ENCODE measurements at places on chromosomes 2 and 18.

- no peak for DNase-seq
Measured at GRCh38 chr2:230694241-230694640, 18.4 kb upstream of the CAB39 start.

DNA sequence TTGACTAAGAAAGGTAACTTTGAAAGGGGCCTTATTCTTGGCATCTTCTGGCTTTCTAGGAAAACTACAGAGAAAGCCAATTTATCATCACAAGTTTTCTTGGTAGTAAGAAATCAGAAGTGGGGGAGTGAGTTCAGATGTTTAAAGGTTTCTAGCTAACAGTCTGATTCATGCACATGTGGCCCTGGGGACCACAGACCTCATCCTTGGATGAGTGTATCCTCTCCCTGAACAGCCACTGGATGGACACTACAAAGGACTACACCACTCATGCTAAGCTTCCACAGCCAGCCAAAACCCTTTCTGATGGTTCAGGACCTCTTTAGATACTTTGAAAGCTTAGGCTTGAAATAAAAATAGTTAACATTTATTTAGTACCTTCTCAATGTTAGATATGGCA lies 218.3 kb upstream of the STK17B start:
- DNase-seq = no peak

- DNase-seq = no peak
Measured at GRCh38 chr2:190627448-190628412, 21.2 kb upstream of the NAB1 start.

GRCh38 chr18:9751371-9752031 lies 43.4 kb downstream of the RAB31 start:
- DNase-seq = no peak

GRCh38 chr2:96870626-96871255 lies 861 bp upstream of the SEMA4C start:
- DNase-seq = no peak

DNA sequence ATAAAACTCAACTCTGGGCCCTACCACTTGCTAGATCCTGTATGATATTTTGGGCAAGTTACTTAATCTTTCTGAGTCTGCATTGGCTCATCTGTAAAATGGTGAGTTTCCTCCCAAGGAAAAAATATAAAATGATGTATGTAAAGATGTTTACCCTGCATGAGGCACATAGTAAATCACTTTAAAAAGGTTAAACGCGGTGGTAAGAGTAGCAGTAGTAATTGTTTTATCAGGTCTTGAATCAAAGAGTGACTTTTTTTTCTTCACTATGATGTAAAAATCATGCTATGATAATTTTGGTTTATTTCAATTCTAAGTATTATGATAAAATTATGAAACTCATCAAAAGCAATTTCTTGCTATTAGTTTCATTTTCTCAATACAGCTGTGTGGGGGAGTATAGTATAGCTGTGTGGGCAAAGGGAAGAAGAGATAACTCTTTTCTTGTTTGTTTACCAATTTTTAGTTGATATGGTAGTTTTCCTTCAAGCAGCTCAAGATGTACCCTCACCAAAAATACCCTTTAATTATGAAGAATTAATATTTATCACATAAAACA lies 10.7 kb downstream of the ARHGAP15 start:
- DNase-seq = no peak

- no peak for DNase-seq
Measured at GRCh38 chr2:31642707-31643106, 62.0 kb upstream of the SRD5A2 start.

DNA sequence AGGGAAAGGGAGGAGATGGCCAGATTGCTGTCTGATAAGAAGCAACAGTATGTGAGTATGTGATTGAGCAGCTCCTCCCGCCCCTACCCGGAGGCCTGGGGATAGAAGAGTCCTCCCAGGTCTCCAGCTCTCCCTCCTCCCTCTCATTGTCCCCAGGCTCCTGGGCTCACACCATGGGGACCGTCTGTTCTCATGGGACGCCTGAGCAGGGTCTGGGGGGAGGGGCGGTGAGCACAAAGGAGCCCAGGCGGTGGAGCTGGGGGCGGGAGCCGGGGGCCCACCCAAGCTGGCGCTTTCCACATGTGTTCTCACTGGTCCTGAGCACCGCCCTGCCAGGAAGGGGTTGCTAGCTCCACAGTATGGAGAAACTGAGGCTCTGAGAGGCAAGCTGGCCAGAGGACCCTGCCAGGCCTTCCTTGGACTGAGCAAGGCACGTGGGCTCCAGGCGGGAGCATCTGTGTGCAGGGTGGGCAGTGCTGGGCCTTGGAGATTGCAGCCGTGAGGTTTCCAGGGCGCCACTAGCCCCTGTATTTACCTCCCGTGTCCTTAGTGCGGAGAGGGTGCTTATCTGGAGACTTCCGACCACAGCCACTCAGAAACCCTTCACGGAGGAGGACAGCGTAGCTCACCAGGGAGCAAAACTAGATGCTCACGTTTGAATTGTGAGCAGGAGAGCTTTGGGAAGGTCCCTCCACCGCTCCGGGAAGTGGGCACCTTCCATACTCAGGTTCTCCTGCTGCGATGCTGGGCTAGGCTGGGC lies 37.4 kb downstream of the PDIA6 start:
- no peak for DNase-seq

GRCh38 chr2:88452980-88453582 lies 588 bp upstream of the FOXI3 start:
- DNase-seq = no peak

DNA sequence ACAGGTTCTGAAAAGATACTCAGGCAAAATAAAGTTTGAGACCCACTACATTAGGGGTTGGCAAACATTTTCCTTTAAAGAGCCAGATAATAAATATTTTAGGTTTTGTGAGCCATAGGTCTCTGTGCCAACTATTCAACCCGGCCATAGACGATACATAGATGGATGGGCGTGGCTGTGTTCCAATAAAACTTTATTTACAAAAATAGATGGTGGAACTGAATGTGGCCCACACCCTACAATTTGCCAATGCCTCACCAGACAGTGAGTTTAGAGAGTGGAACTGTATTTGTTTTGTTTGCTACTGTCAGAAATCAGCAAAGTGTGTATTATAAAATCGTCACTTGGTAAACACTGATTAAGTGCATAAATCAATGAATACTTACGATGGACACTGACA lies 78.0 kb downstream of the ACKR3 start:
- DNase-seq = no peak

GRCh38 chr2:150476286-150476685 lies 11.2 kb downstream of the RND3 start:
- DNase-seq = no peak

- DNase-seq = no peak
Measured at GRCh38 chr2:30765876-30766470, 41.3 kb downstream of the CAPN13 start.

DNA sequence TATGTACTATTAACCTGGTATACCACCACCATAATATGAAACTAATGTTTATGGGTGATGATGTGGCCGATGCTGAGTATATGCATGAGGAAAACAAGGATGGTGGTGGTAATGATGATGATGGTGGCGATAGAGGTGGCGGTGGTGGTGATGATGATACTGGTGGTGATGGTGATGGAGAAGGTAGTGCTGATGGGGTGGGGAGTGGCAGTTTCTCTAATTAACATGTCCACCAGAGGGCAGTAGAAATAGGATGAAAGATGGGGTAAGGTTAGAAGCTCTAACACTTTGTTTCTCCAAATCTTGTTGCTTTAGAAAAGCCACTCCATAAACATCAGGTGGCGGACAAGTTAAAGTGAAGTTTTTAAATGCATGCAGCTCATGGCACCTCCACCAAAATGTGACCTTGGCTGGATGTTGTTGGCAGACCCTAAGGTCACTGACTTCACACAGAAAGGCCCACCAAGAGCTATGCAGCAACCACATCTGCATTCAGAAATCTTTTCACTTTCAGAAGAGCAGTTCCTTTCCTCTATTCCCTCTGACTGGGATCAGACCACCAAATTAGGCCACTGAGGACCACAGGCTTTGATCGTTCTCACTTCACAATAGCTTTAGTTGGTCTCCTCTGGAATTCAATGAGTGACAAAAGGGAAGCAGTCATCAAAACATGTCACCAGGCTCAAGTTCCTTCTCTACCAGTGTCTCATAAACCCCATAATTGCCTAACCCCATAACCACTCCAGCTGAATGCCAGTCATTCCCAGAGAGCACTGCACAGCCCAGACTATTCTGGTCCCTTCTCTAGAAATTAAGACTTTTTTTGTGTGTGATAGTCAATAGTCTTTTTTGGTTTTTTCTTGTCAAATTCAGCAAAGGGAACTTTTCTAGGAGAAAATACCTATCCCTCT lies 7.5 kb upstream of the BCL11A start:
- DNase-seq = no peak

DNA sequence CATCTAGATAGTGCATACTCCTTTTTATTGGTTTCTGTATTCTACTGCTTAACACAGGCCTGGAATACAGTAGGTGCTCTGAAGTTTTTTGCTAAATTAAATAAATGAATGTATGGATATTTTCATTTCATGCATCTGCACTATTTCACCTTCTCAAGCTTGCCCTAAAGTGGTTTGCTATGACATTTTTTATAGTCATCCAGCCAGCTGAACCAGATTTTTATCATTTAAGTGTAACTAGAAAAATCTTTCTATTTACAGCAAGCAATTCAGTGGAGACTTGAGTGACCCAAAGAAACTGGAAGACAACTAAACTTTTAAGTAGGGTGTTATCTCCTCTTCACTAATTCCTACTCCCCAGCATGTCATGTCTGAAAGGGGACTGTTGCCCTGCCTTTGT lies 354.9 kb downstream of the OSR1 start:
- DNase-seq = no peak

DNA sequence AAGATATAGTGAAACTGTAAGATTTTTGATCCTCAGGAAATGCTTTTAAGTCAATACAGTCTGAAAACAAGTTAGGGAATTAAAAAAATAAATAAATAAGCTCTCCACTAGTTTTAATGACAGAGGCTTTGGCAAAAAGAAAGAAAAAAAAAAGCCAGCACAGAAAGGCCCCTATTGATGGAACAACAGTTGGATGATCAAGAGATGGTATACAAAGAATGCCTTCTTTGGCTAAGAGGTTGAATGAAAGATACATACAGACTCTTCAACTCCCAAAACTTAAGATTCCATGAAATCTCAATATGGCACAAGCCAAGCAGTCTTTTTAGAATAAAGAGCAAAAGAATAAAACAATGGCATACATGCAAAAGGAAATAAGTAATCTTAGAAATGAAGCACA lies 64.0 kb upstream of the GALNT5 start:
- DNase-seq = no peak

DNA sequence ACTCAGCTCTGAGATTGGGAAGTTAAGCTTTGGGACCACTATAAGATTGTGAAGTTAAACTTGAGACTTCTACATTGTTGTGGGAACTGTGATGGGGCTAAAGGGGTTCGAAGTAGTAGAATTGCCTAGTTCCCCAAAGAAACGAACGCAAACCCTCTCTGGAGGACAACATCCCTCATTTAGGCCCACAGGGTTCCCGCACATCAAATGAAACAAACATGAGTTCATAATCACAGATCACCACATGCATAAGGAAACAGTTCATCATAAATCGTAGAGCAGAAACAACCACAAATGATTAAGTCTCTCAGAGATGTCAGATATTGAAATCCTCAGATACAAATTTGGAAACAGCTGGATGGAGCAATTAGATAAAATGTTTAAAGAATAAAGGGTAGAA lies 55.9 kb upstream of the HPCAL1 start:
- DNase-seq = no peak

DNA sequence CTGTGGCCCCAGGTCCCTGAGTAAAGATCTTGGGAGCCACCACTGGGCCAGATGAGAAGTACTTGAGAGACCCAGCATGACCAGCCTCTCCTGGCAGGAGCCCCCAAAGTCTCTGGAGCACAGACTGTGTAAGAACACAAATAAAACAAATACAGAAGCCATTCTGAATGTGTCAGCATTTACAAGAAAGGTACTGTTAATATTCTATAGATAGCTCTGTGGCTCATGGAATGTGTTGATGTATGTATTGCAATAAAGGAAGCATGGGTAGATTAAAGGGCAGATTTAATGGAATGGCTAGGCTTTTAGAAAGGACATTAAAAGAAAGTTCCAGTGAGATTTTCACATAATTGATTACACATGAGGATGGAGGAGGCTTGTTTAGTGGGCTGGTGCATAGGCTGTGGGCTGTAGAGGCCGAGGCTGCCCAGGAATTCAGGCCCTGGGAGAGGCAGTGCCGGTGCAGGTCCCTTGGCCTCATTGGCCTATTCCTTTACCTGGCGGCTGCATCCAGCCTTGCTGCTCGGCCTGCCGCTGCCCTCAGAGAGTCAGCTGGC lies 127.7 kb upstream of the DLX2 start:
- DNase-seq = no peak

DNA sequence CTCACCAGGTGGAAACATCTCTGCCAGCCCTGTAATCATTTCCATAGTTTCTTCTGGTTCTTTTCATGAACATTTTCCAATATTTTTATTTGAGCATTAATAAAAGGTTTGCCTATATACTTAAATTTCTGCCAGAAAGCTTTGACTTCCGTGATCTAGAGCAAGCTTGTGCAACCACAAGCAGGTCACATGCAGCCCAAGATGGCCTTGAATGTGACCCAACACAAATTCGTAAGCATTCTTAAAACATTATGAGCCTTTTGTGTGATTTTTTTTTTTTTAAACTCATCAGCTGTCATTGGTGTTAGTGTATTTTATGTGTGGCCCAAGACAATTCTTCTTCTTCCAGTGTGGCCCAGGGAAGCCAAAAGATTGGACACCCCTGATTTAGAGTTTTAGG lies 51.6 kb downstream of the NEDD4L start:
- no peak for DNase-seq

DNA sequence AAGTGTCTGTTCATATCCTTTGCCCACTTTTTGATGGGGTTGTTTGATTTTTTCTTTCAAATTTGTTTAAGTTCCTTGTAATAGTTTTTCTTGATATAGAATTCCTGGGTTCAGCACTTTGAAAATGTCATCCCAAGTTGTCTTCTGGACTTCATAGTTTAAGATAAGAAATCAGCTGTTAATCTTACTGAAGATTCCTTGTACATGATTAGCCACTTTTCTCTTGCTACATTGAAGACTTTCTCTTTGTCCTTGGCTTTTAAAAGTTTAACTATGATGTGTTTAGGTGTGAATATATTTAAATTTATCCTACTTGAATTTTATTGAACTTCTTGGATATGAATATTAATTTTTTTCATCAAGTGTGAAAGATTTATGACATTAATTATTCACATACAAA lies 387.2 kb upstream of the CWC22 start:
- DNase-seq = no peak

DNA sequence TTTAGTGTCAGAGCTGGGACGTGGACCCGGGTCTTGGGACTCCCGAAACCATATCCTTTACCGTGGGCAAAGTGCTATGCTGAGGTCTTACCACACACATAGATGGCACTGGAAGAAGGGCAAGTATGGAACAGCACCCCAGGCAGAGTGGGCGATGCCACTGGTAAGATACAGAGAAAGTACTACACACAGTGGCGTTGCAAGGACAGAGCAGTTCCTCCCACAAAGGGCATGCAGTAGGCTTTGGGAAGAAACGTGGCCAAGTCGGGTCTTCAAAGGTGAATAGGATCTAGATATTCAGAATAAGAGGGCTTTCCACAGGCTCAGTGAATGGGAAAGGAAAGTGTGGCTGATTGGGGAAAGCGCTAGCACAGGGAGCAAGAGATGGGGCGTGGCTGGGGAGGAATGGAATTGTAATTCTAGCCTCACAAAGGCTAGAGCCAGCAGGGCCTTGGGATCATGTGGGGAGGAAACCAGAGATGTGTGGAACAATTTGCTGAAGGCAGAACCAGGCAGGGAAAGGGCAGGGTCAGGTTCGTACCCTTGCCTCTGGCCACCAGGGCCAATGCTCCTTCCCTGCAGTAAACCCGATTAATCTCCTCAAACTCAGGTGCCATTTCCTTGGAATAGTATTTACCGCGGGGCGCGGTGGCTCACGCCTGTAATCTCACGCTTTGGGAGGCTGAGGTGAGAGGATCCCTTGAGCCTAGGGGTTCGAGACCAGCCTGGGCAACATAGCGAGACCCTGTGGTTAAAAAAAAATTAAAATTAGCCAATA lies 36.0 kb downstream of the PCBP1 start:
- DNase-seq = no peak
